ENCODE measurements at places on chromosomes 6 and 20.

DNA sequence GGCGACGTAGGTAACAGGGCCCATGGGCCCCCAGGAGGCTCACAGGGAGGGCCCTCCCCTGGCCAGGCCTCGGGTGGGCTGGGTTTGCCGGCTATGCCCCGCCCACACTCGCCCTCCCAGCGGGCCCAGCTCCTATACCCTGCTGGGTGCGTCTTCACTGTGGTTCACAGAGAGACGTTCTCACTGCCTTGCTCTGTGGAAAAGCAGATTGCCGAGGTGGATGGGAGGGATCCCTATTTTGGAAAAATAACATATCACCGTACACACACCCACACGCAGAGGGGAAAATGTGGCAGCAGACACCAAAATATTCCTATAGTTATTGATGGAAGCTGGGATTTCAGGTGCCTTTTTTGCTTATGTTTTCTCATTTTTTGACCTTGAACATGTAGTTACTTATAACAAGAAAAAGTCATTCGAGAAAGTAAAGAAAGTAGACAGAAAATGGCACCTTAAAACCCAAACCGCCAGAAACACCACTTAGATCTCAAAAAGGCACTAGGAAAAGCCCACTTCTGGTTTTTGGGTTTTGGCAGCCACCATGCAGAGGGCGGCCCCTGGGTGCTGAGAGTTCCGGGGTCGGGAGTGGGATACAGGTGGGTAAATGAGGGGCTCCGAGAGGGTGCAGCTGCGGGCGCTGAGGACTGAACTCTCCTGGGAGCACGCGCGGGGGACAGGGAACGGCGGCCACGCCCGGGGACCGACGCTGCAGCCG, 49.4 kb downstream of the TMEM242 start:
- DNase-seq: no peak

DNA sequence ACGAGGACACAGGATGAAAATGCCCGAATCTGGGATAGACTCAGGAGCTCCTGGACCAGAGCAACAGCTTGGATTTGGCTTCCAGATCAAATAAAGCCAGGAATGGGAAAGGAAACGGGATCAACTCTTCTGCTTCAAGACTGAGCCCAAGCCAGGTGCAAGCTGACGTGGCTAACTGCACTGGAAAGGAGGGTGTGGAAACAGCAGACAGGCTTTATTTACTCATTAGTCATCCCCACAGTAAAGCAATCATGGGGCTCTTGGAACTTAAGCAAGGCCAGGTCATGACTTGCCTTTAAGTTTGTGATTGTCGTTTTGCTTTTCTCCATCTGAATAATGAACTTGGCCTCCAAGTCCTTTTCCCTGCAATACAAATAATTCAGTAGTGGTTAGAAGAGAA, 45.2 kb downstream of the KIF16B start:
- DNase-seq: no peak

GRCh38 chr20:48155268-48155667, 370.0 kb upstream of the SULF2 start:
- DNase-seq: no peak

GRCh38 chr20:23222531-23223200, 127.9 kb upstream of the NXT1 start:
- DNase-seq: no peak

DNA sequence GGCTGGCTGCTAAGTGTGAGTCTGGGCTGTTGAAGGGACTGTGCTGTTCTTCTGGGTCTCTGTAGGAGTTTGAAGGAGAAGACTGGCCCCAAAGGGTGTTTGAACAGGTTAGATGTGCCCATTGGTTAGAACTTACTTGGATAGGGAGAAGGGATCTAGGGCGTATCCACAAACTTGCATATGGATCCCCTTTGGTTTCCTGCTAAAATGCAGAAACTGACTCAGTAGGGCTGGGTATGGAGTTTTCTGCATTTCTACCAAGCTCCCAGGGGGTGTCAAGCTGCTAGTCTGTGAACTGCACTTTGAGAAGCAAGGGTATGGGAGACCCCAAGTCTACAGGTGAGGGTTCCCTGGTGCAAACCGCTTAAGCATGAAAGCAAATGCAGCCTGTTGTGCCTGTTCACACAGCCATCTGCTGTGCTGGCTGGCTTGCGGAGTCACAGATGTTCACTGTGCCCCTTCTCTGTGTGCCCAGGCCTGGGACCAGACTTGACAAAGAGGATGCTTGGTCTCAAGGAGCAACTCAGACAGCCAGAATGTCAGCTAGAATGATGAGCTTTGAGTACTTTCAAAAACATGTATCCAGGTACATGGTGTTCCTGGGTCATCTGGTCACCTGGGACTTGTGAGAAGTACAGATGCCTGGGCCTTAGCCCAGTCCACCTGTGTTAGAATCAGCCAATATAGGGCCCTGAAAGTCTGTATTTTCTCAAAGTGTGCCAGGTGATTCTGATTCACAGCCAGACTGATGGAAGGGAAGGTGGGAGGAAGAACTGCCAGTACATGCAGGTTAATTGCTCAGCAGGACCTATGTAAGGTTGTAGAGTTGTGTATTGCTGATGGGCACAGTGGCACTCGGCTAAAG, 7.4 kb downstream of the PPP1R16B start:
- DNase-seq: no peak

DNA sequence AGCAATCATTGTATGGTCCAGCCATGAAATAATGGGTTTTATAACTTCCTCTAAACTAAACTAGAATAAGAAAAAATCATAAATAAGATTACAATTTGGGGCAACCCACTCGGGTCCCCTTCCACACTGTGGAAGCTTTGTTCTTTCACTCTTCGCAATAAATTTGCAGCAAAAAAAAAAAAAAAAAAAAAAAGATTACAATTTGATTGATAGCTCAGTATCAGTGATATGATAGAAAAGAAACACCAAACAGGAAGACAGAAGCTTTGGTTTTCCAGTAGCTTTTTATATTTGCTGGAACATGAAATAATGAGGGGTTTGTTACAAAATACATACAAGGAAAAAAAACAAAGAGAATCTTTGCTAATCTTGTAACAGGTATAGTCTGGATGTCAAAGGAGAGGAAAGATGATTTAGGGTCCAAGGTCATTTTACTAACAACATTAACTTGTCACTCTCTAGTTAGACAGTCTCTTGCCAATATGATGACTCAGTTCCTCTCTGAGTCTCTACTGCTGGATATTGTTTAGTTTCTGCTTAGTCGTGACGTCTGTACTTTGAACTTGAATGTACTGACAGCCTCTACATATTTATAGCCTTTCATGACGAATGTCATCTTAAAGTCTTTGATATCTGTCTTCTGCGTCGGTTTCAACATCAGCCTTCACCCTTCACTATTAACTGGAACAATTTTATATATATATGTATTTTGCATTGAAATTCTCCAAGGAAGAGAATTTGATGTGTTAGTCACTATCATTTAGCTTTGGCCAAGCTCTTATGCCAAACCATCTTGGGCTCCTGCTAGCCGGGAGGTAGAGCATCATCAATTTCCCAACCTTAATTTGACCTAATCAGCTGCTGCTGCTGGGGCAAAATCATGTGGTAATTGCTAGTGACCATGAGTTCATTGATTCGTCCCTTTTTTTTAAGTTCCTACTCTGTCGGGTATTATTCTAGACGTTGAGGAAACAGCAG, 213.1 kb upstream of the STXBP5 start:
- no peak for DNase-seq
